ENCODE measurements at places on chromosomes 5 and 9.
A peak's percentile ranks its signal among the peaks of the same experiment; 100 is the strongest.

DNA sequence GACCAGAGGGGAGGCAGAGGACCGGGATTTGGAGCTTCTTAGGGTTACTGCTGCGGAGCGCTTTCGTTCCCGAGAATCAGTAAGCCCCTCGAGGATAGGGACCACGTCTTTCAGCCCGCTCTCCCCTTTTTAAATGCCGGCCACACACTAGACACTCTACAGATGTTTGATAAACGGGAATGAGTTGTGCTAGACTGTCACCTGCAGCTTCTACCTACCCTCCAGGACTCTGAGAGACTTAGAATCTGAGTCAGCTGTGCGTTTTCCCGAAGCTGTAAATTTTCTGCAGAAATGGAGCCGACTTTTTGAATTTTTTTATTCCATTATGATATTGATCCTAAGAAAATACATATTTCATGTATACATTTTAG is 670 bp downstream of the CCDC171 start:
- DNase-seq = no peak

DNA sequence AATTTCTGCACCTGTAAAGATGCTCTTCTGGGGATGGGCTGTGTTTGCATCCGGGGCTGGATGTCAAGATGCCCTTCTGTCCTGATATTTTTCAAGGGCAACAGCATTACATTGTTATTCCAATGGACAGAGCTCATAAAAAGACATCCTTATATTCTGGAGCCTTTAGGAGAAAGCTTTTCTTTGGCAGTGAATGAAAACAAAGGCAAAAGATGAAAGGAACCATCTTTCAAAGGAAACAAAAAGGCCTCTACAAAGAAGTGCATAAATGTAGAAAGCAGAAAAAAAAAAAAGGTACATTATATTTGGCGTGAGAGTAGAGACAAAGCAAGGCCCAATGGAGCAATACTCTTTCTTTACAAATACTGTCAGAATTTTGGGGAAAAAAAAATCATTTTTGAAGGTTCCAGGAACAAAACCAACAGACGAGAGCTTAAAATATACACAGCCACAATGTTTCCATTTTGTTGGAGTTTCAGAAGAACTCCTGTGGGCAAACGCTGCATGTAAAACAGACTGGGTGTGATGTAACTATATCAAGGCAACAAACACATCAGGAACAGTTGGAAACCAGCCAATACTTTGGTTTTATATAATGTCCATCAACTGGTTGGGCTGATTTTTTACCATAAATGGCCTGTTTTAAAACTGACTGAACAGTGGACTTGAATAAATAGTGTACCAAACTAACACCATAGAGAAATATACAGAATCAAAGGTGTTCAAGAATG is 885.6 kb upstream of the DMAC1 start:
- DNase-seq = no peak

DNA sequence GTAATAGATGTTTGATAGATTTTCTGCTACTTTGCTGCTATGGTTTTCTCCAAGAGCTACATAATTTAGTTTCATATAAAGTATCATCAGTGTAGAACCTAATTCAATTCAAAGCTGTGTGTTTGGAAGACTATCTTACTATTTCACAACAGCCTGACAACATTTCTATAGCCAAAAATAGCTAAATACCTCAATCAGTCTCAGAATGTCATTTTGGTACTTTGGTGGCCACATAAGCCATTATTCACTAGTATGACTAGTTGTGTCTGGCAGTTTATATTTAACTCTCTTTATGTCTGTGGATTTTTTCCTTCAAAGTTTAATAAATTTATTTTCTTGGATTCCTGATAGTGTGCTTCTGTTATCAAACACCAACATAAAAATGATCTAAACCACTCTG is 35.1 kb upstream of the CCDC152 start:
- no peak for DNase-seq

DNA sequence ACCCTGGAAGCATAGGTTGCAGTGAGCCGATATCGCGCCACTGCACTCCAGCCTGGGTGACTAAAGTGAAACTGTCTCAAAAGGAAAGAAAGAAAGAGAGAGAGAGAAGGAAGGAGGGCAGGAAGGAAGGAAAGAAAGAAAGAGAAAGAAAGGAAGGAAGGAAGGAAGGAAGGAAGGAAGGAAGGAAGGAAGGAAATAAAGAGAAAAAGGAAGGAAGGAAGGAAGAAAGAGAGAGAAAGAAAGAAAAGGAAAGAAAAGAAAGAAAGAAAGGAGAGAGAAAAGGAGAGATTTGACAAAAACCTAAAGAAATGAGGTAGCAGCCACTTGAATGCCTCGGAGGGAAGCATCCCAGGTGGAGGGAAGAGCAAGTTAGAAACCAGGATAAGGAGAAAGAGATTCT is 44.6 kb downstream of the MSX2 start:
- DNase-seq = no peak

DNA sequence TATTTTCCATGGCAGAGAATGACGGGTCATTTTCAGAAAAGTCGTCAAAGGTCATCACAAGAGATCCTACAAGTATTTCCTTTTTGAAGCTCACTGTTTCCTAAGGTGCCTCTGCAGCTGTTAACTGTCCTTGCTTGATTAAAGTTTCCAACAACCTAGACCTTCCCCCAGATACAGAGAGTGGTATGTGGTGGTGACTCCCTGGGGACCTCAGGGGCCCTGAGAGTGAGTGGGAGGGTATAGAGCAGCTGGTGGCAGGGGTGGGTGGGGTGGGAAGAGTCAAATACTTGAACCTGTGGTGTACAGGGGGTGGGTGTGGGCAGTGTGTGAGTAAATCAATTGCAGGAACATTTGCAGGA is 1.6 kb upstream of the CD72 start:
- DNase-seq = no peak

DNA sequence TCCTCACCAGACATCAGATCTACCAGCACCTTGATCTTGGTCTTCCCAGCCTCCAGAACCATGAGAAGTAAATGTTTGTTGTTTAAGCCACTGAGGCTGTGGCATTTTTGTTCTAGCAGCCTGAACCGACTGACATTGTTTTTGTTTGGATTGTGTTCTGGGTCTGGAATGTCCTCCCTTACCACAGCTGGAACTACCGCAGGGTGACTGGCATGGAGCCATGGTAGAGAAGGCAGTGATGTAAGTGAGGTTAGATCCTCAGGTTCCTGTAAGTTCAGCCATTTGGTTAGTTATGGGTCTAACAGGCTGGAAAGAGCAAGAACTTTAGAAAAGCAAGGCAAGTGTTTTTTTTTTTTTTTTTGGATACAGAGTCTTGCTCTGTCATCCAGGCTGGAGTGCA is 209.3 kb downstream of the DAB2IP start:
- no peak for DNase-seq

GRCh38 chr5:14186059-14186830 is 43.1 kb downstream of the TRIO start:
- no peak for DNase-seq

DNA sequence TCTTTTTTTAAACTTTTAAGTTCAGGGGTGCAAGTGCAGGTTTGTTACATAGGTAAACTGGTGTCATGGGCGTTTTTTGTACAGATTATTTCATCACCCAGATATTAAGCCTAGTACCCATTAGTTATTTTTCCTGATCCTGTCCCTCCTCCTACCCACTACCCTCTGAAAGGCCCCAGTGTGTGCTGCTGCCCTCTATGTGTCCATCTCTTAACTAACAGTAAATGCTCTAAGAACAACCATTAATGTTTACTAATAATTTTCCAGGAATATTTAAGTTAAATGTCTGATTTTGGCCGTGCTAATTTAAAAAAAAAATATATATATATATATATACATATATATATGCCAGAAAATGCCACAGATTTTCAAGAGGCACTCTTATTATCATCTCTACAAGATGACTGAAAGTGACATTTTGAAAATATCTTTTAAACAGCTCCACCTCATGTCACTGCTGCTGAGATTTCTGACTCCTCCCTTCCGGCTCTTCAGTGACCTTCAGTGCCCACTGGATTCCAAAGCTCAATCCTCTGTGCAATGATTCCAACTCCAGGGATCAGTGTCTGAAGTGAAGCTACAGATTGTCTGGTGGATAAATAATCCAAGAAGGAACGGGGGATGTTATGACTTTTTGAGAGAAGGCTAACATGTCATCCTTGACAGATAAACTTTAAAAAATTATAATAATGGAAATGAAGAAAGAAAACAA is 46.7 kb upstream of the HNRNPA0 start:
- no peak for DNase-seq

DNA sequence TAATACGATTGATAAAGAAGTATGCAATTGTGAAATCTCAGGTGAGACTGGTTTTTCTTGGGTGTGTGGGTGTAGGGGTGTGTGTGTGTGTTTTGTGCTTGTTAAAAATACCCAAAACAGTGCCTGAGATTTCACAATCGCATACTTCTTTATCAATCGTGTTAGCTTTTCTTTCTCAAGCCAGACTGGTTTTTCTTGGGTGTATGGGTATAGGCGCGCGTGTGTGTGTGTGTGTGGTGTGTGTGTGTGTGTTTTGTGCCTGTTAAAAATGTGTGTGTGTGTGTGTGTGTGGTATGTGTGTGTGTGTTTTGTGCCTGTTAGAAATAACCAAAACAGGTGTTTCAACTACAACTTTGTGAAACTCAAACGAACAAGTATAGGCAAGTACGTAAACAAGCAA is 53.7 kb downstream of the CERT1 start:
- DNase-seq = no peak

DNA sequence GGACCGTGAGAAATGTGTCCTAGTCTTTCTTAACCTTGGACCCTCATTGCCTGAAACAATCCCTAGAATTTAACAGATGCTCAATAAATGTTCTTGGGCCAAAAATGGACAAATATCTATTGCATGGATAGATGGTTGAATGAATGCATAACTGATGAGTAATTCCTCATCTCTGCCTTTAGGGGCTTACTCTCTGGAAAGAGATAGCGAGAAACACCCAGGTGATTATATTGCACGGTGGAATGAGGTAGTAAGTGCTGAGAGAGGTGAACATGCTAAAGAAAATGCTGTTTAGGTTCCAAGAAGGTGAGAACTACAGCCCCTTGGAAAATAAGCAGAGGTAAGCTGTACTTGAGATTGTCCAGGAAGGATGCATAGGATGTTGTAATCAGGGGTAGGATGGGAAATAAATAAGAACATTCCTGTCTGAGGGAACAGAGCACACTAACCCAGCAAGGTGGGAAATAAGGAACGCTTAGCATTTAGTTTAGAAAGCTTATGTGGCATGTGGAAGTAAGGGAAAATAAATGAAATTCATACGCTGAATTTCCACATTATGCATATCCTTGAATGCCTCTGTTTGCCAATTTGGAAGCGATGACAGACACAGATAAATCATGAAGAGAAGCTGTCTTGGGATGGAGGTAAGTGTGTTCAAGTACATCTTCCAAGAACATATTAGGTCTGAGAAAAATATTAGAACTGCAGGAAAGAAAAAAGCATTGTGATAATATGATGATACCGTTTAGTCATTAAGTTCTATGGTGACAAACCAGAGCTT is 426.6 kb downstream of the ARHGEF28 start:
- DNase-seq = no peak

DNA sequence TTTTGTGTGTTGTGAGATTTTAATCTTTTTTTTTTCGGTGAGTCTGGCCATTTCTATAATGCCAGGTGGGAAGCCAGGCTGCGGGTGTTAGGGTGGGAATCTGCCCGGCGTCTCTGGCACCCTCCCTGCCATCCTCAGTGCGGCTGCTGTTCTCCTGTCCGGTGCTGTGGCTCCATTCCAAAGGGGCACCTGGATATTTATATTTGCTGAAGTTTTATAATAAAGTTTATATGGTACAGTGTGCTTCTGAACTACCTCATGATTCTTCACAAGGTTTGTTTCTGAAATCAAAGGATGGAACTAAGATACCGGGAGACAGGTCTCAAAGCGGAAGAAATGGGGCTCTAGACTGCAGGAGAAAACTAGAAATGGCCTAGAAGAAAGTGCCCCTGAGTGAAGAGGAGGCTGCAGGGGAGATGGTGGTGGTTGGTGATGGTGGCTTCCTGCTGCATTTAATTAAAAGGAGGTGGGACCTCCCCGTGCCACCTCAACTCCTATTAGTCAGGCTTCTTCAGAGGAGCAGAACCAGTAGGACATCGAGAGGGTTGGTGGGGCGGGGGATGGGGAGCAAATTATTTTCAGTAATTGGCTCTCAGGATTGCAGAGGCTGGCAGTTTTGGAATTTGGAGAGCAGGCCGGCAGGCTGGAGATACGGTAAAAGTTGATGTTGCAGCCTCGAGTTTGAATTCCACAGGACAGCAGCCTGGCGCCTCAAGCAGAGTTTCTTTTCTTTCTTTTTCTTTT is 102.2 kb upstream of the ICE1 start:
- peak; percentile 40 for DNase-seq

- no peak for DNase-seq
Measured at GRCh38 chr9:94847486-94847885, 121.0 kb downstream of the AOPEP start.

DNA sequence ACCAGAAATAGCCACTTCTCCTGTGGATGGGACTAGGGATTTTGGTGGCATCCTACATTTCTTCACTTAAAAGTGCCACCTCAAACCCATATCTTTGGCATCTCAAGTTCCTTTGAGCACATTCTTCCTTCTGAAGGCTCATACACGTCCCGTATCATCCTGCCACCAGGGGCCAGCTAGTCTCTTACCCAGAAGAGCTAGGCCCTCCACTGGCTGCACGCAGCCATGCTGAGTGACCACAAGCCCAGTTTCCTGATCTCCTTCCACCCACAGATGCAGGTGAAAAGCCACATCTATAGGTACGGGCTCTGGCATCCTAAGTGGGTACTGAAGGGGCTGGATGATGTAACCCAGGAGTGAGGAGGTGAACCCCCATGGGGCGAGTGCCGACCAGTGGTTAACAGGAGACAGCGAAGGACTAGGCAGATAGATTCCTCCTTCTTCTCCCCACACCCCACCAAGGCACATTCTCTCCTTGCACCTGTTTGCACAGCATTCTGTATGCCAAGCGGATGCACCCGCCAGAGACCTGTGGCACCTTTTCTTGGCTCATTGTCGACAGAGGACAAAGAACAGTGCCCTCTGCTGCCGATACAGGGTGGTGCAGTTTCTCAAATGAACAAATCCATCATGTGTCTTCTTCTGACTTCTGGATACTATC is 14.4 kb upstream of the SCGB3A1 start:
- DNase-seq = peak; percentile 66

DNA sequence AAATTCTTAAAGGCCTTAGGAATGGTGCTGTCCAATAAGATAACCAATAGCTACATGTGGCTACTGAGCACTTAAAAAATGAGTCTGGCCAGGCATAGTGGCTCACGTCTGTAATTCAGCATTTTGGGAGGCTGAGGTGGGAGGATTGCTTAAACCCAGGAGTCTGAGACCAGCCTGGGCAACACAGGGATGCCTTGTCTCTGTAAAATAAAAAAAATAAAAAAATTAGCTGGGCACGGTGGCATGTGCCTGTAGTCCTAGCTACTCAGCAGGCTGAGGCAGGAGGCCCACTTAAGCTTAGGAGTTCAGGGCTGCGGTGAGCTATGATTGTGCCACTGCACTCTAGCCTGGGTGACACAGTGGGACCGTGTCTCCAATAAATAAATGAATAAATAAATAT is 1.3 kb upstream of the SLC22A5 start:
- DNase-seq = no peak

GRCh38 chr9:27388150-27388549 is 91.2 kb upstream of the EQTN start:
- DNase-seq = no peak

GRCh38 chr9:74309654-74310053 is 187.5 kb upstream of the RORB start:
- no peak for DNase-seq

Data from LNCaP clone FGC (cell line).